ENCODE measurements at places on chromosomes 7 and 10. TPM values are rescaled to one million over a fixed set of nuclear protein-coding genes. Genes with fewer than 3 reads are reported as not detected.

GRCh38 chr7:99497766-99498545 is 2.1 kb downstream of the ZNF394 start:
- H3K4me3 ChIP-seq, result peak overlapping the region; percentile 99
- H3K4me1 ChIP-seq, result peaks cover 12% of the 10 kb centered on the region
- no peaks in the 10 kb centered on the region for H3K27me3 ChIP-seq
- peaks cover 37% of the 10 kb centered on the region for H3K36me3 ChIP-seq
- no peak for DNase-seq
- H3K27ac ChIP-seq, result no peak overlapping the region

AKR1C2 gene
- 13.7 TPM for total RNA-seq

ASZ1 gene
- total RNA-seq, result not detected

DNA sequence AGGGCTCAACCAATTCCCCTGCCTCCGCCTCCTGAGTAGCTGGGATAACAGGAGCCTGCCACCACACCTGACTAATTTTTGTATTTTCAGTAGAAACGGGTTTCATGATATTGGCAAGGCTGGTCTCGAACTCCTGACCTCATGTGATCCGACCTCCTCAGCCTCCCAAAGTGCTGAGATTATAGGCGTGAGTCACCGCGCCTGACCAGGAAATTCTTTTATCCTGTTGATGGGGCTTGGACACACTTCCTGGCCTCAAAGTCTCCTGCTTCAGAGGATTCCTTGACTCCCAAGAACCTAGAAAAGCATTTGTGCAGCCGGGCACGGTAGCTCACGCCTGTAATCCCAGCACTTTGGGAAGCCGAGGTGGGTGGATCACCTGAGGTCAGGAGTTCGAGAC is 16.2 kb downstream of the ZNF425 start:
- no peak overlapping the region for H3K27ac ChIP-seq
- H3K4me3 ChIP-seq, result no peak overlapping the region
- no peaks in the 10 kb centered on the region for H3K27me3 ChIP-seq

- no peaks in the 10 kb centered on the region for H3K36me3 ChIP-seq
- H3K4me3 ChIP-seq, result no peak overlapping the region
- H3K27ac ChIP-seq, result no peak overlapping the region
- peaks cover 70% of the 10 kb centered on the region for H3K4me1 ChIP-seq
- DNase-seq, result peak; percentile 25
Measured at GRCh38 chr10:48610585-48611093, 5.8 kb upstream of the ARHGAP22 start.

DNA sequence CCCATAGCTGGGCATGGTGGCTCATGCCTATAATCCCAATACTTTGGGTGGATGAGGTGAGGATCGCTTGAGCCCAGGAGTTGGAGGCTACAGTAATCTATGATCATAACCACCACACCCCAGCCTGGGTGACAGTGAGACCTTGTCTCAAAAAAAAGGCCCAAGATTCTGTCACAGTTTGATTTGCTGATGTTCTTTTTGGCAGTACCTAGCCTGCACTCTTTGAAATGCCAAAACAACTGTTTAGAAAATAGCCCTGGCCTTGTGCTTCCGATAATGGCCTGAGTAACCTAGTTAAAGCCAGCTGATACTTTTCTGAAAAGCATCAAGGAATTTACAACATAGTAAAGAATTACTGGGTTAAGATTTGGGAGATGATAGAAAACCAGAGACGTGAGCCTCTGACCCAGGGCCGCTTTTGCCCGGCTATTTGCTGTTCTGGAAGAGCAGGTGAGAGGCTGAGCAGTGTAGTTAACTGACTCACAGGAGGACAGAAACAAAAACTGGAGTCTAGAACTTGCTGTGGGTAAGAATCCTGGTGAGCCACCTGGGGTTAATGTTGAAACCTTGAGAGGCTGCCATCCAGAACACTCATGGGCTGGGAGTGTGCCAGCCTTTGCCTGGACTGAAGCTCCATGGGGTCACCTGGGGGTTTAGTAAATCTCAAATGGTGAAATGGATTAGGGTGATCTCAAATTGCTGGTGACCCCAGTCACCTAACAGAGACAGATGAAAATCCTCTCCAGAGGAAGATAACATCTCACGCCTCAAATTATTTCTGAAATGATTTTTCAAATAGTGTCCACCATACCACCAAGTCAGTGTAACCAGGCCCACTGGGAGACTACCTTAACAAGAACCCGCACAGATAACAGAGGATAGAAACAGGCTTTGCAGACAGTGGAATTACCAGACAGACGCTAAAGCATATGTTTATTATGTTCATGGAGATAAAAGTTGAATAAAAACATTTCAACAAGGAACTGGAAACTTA is 51.8 kb downstream of the GALNT11 start:
- no peaks in the 10 kb centered on the region for H3K36me3 ChIP-seq
- H3K4me3 ChIP-seq, result no peak overlapping the region
- H3K27ac ChIP-seq, result no peak overlapping the region
- H3K27me3 ChIP-seq, result no peaks in the 10 kb centered on the region
- peak; percentile 15 for DNase-seq

DNA sequence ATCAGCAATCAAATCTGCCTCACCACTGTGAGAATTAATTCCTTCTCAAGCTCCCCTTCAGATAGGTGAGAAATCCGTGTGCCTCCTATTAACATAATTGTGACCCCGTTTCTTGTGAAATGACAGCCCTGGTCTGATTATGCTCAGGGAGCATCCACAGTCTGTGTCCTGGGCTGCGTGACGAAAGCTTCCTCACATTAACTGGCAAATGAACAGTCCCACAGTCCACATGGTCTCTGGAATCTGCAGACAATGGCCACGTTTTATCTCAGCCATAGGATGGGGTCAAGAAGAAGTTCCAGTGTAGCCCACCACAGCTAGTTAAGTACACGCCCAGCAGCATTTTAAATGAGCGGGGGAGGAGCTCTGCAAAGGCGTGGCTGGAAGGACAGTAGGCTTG is 229.2 kb downstream of the RPS24 start:
- no peak overlapping the region for H3K4me3 ChIP-seq
- H3K27me3 ChIP-seq, result no peaks in the 10 kb centered on the region
- DNase-seq, result peak; percentile 34
- H3K36me3 ChIP-seq, result no peaks in the 10 kb centered on the region
- H3K27ac ChIP-seq, result peak overlapping the region; percentile 98

- H3K27me3 ChIP-seq, result no peaks in the 10 kb centered on the region
- H3K36me3 ChIP-seq, result no peaks in the 10 kb centered on the region
- H3K4me3 ChIP-seq, result no peak overlapping the region
- no peak overlapping the region for H3K27ac ChIP-seq
- no peaks in the 10 kb centered on the region for H3K4me1 ChIP-seq
Measured at GRCh38 chr7:69531050-69531449, 67.2 kb upstream of the AUTS2 start.

DNA sequence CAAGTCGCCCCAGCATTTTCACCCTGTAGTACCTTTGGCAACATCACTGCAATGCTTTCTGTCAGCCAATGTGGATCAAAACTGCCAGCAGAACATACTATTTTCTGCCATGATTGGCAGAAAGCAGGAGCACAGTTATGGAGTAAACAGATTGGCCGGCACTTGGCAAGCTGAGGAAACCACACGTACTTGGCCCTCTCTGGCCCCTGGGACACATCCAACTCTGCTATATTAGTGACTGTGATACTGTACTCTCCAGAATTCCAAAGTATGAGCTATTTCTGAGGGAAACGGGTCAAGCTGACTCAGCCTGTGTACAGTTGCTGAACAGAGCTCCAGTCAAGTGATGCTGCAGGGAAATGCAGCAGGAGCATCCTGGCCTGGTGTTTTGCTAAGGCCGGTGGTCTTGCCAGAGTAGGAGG is 39.8 kb upstream of the LANCL2 start:
- peaks cover 11% of the 10 kb centered on the region for H3K4me1 ChIP-seq
- DNase-seq, result peak; percentile 96
- H3K27me3 ChIP-seq, result no peaks in the 10 kb centered on the region
- H3K27ac ChIP-seq, result no peak overlapping the region
- no peaks in the 10 kb centered on the region for H3K36me3 ChIP-seq

DNA sequence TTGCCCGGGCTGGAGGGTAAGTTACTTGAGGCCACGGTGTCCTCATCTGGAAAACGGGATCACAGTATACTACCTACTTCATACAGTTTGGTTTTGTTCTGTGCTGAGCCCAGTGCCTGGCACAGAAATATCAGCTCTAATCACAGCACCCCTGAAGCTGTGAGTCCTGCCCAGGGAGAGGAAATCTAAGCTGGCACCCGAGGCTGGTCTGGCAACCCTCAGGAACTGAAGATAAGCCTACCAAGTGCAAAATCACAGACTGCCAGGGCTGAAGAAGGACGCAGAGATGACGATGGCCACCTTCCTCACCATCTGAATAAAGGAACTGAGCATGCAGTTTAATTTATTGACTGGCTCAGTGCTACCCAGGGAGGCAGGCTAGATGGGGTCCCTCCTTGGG is 7.7 kb upstream of the TMEM120A start:
- H3K4me1 ChIP-seq, result no peaks in the 10 kb centered on the region
- no peak for DNase-seq
- no peaks in the 10 kb centered on the region for H3K27me3 ChIP-seq
- peaks cover 5% of the 10 kb centered on the region for H3K36me3 ChIP-seq
- H3K4me3 ChIP-seq, result no peak overlapping the region

GIMAP7 gene
- total RNA-seq, result not detected

- peak; percentile 71 for DNase-seq
- H3K27me3 ChIP-seq, result no peaks in the 10 kb centered on the region
- H3K27ac ChIP-seq, result peak overlapping the region; percentile 87
- H3K36me3 ChIP-seq, result no peaks in the 10 kb centered on the region
- H3K4me3 ChIP-seq, result peak overlapping the region; percentile 94
Measured at GRCh38 chr7:101243646-101244374, 1.1 kb downstream of the FIS1 start.

DNA sequence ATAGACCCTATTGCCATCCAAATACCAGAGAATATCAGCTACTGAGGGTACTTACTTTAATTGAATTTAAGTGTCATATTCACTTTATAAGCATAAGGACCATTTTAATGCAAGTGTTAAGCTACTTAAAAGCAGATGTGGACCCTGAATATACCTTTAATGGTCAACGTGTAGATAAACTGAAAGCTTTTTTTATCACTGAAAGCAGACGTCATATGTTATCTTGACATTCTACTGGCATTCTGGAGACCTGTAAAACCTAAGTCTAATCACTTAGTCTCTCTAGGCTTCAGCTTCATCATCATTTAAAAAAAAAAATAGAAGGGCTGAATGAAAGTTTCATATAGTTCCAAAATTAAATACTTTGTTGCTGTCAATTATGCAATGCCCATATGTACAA is 116.5 kb downstream of the ELAPOR2 start:
- DNase-seq, result no peak
- no peak overlapping the region for H3K27ac ChIP-seq
- no peaks in the 10 kb centered on the region for H3K4me1 ChIP-seq

SLC26A5 gene
- not detected for total RNA-seq

CPA2 gene
- total RNA-seq, result not detected

PLAC9 gene
- 19.6 TPM for total RNA-seq

DNA sequence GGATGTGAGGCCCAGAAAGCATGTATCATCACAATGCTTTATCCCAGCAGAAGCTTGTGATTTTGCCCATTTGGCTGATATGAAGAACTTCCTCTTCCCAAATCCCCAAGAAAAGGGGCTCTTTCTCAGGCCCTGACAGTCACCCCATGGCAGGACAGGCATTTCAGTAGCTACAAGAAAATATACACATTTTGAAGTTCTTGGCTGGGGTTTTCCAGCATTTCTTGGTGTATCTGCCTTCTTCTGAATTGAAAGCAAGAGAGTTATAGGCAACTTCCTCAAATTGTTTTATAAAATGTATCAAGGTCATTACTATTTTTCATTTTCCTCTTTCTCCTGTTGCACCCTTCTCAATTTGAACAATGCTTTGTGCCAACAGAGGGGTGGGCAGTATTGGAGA is 63.3 kb upstream of the PDLIM1 start:
- no peak overlapping the region for H3K27ac ChIP-seq
- DNase-seq, result no peak
- no peaks in the 10 kb centered on the region for H3K27me3 ChIP-seq
- H3K4me1 ChIP-seq, result no peaks in the 10 kb centered on the region
- H3K36me3 ChIP-seq, result no peaks in the 10 kb centered on the region
- no peak overlapping the region for H3K4me3 ChIP-seq

DNA sequence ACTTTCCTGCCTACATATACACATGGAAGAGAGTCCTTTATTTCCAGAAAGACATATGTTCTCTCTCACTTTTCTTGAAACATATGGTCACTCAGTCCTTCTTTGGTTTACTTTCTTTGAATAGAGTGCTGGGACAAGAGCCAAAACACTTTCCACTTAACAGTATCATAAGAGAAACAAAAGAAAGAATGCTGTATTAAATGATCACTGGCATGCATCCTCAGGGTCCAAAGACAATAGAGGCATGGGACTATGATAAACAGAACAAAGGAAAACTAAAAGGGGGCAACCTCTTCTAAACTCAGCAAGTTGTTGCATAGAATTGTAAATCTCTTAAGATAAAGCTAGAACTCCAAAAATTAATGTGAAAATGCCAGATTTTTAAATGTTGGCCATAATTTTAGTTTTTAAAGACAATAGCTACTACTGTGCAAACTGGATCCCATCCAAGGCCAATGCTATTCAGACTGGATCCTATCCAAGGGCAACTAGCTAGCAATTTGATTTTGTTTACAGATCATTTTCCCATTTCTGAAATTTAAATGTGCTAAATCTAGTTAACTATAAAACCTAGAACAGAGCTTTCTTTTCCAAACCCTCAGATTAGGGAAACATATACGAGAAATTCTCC is 687.5 kb downstream of the SORCS3 start:
- H3K27me3 ChIP-seq, result no peaks in the 10 kb centered on the region
- no peak overlapping the region for H3K27ac ChIP-seq
- H3K36me3 ChIP-seq, result no peaks in the 10 kb centered on the region
- no peak overlapping the region for H3K4me3 ChIP-seq
- no peaks in the 10 kb centered on the region for H3K4me1 ChIP-seq

DNA sequence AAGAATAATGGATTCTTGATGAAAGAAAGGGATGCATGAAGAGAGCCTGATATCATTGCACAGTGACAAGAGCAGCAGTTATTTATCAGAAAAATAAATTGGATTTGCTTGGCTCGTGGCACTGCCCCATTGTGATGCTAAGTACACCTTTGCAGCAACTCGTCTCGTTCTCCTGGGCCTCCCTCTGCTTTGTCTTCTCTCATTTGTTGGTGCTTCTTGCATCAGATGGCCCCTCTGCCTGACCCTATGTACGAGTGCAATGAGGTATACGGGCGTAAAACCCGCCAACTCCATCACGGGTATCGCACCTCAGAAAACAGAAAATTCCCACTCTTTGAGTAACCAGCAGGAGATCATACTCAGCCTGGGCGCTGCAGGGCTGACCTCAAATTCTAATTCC is 107.2 kb upstream of the C10orf90 start:
- DNase-seq, result no peak
- H3K36me3 ChIP-seq, result no peaks in the 10 kb centered on the region
- no peaks in the 10 kb centered on the region for H3K4me1 ChIP-seq
- H3K27me3 ChIP-seq, result peaks cover 19% of the 10 kb centered on the region

Measured in GM23248 (cell line).